ENCODE measurements at places on chromosomes 16 and 17.

DNA sequence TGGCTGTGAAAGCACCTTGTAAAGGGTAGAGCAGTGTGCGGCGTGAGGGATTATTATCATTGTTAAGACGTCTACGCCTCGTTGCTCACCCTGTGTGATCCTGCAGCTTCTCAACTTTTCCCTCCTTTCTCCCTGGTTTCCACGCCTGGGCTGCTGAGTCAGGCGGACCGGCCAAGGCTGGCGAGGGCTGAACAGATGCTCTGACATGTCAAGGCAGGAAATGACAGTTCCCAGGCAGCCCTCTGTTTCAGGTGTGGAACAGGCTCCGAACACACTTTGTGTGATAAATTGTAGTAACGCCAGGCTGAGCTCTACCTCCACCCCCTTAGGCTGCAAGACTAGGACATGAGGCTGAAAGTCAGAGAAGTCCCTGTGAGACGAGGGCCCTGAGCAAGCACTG is 46.0 kb upstream of the TBX2 start:
- no peak for DNase-seq

- DNase-seq: no peak
These were observed 63.0 kb downstream of the RMI2 start for GRCh38 chr16:11408216-11408615.

- no peak for DNase-seq
These were observed 53.4 kb downstream of the MFSD11 start for GRCh38 chr17:76791053-76791980.

GRCh38 chr16:87203060-87203656 is 114.0 kb downstream of the C16orf95 start:
- no peak for DNase-seq

DNA sequence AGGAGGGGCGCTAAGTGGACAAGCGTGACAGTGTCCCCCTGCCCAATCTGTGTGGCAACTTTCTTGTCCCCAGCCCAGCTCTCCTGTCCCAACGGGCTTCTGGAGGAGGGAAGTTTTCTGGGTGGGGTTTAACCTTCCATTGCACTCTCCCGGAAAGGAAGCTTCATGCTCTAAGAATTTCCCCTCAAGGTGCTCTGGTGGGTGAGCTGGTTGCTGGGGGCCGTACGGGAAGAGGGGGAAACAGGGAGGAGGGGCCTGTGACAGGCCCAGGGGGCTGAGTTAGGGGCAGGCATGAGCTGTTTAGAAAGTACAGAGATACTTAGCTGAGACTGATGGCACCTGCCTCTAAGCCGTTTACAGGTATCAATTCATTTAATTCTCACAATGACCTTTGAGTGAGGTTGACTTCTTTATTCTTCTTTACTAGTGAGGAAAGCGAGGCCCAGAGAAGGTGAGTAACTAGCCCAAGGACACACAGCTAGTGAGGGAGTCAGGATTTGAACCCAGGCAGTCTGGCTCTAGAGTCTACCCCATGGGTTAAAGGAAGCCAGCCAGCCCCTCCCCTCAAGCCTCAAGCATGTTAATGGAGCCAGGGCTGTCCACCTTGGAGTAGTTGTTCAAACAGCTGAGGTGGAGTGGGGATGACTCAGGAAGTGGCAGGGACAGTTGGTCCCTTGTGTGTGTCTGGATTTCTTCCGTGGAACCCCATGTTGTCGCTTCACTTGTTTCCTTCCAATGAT is 18.9 kb downstream of the ADGRG1 start:
- DNase-seq: no peak

GRCh38 chr17:46139432-46140210 is 53.6 kb downstream of the KANSL1 start:
- DNase-seq: no peak

- no peak for DNase-seq
These were observed 316.4 kb upstream of the MYOCD start for GRCh38 chr17:12349297-12349696.

DNA sequence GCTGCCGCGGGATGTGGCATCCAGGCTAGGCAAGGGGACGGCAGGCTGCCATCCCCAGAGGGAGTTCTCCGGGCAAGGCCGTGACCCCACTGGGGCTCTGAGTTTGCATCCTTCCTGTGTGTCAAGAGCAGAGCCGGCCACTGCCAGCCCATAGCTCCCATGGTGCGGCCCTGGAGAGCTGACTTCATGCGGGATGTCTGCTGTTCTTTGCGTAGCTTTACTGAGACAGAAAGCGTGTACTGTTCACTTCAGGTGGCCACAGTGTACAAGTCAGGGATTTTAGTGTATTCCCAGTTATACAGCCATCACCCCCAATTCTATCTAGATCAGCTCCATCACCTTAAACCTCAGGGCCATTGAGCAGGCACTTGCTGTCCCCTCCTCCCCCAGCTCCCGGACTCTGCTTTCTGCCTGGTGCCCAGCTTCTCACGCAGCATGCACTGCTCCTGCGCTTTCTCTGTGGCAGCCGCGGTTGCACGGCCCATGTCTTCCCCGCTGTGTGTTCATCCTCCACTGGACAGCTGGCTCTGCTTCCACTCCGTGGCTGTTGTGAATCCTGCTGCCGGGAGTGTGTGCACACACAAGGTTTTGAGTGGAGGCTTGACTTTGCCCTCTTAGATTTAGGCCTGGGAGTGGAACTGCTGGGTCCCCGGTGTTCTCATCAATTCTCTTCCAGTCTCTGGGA is 71.2 kb downstream of the KLHDC4 start:
- no peak for DNase-seq

- DNase-seq: no peak
These were observed 47.2 kb upstream of the ZNF629 start for GRCh38 chr16:30834130-30834740.

DNA sequence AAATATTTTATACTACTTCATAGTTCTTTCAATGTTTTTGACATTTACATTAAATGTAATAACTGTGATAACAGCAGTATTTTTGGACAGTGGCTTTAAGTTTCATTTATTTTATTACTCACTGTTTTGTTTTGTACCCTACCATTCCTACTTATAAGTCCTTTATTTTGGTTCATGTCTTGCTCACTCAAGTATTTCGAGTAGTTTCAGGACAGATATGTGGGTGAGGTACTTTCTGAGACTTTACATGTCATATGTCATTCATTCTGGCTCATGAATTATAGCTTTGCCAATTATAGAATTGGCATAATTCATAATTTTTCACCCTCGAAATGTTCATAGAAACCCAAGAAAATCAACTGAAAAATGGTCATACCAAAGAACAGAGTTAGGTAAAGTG is 44.4 kb downstream of the PIK3R5 start:
- DNase-seq: no peak

GRCh38 chr17:8857919-8858318 is 9.6 kb downstream of the PIK3R6 start:
- no peak for DNase-seq

- no peak for DNase-seq
These were observed 268.1 kb upstream of the TBX2 start for GRCh38 chr17:61131585-61131984.

DNA sequence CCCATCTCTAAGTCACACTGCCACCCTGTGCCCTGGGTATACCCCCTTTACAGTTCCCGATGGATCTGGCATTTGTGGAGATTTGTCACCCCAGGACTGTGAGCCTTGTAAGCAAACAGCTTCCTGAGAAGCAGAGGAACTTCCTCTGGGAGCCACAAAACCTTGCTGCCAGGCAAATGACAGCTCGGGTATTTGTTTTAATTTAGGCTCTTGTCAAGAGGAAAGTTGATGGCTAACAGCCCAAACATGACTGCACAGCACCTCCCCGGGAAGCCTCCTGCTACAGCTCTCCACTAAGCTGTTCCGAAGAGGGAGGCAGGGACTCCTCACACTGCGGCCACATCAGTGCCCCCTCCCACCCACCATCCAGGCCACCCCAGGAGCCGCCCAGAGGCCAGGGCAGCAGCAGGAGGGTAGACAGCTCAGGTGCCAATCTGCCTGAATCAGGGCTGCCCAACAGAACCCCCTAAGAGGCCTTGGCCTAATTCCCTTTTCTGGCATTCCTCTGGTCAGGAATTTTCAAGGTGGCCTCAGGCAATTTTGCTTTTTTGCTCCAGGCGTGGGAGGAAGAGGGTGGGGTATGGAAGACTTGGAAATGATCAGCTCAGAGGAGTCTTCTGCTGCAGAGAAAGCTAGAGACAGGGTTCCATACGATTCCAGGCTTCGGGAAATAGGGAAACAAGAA is 2.6 kb downstream of the ABR start:
- no peak for DNase-seq

DNA sequence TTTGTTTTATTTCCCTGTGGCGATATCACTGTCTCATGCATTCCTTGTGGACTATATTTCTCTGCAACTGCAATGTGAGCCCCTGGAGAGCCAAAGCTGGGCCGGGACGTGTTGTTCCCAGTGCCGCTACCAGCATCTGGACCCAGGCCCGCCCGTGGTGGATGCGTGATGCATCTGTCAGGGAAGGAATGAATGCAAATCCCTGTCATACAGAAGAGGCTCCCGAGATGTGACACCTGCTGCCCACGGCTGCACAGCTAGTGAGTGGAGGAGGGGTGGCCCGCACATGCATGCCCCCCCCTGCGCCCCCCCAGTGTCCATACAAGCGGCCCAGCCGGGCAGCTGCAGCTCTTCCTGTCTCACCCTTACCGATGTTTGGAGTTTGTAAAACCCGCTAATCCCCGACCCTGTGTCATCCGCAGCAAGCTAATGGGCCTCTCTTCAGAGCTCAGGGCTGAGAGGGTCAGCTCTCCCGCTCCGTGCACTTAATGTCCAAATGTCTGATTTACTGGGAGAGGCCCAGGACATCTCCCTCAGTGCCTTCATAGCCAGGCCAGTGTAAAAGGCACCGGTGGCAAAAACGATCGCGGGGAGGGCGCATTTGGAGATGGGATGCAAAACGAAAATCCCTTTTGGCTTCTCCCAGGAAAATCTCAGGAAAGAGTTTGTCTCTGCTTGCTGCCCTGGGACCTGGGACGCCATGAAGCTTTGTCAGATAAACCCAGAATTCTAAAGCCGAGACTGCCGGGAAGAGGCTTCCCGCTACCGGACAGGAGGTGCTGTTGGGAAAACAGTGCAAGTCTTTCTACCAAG is 91.8 kb downstream of the FOXL1 start:
- DNase-seq: no peak

- DNase-seq: no peak
These were observed 18.3 kb downstream of the CBX4 start for GRCh38 chr17:79820959-79821330.

DNA sequence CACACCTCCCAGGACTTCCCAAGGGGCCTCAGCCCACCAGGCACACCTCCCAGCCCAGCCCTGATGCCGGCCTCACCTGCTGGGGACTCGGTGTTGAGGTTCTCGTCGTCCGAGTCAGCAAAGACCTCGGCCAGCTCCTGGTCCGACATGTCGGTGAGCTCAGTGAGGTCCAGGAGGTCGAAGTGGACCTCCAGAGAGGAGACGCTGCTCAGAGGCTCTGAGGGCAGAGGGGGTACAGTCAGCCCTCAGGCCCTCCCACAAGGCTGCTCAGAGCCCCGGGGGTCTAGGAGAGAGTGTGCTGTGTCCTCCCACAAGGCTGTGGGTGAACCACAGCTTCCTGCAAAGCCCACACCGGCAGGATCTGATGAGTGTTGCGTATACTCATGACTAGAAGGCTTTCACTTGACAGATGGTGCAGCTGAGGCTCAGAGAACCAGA is 10.5 kb downstream of the DBNDD1 start:
- no peak for DNase-seq

DNA sequence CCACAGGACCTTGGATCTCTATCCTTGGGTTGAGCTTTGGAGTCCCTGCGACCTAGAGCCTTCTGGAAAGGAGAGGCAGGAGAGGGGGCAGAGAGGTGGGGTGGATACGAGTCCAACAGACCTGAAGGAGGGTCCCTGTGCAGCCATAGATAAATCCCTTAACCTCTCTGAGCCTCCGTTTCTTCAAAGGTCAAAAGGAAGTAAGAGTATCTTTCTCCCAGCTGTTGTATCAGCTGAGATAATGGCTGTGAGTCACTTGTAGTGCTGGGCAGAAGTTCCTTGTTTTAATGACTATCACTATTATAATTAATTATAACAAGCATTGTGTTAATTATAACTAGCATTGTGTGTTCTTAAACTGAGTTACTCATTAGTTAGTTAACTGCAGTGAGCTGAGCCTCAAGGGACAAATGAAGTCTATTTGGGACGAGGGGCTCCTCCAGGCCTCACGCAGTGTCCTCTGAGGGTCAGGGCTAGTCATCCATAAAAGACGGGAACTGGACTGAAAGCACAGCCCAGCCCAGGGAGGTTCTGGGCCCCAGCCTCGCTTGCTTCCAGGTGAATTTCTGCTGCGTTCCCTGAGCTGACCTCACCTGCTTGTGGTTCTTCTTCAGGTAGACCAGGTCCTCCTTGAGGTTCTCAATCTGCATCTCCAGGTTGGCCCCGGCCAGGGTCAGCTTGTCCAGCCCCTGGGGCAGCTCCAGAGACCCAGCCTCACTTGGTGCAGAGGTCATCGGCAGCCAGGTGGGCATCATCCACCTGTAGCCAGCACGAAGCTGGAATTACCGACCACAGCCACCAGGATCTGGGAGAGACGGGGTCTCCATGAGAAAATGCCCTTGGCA is 5.7 kb upstream of the KRT17 start:
- no peak for DNase-seq

GRCh38 chr16:78464833-78465232 is 365.4 kb downstream of the WWOX start:
- no peak for DNase-seq

- DNase-seq: no peak
These were observed 1.8 kb upstream of the HOXB8 start for GRCh38 chr17:48616717-48617470.
